ENCODE measurements at places on chromosomes 4 and X.

DNA sequence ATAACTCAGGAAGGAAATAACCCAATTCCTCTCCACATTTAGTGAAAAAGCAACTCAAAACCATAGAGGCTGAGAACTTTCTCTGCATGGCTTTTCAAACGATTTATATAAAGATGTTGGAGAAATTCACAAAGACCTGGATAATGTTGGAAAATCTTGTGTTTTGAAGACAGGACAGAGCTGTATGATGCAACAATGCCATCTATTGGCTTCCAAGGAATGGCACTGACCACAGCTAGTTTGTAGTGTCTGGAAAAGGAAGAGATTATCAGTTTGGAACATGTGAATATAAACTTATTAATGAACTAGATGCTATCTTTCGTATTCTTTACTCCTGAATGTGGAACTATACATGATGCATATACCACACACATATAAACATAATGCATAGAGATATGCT is 503.6 kb downstream of the IL1RAPL1 start:
- peak; percentile 0 for DNase-seq

- DNase-seq, result peak; percentile 66
Observed at GRCh38 chrX:119041175-119041574, 31.6 kb upstream of the CT47C1 start.

GRCh38 chr4:47913861-47914219 is 543 bp downstream of the NFXL1 start:
- no peak for DNase-seq

GRCh38 chr4:108058685-108059440 is 69.2 kb downstream of the HADH start:
- DNase-seq, result peak; percentile 73

- DNase-seq, result no peak
Observed at GRCh38 chr4:184536065-184536880, 61.9 kb upstream of the IRF2 start.

GRCh38 chr4:13171292-13172057 is 312.7 kb downstream of the RAB28 start:
- DNase-seq, result no peak

GRCh38 chr4:173426064-173426463 is 27.1 kb upstream of the SCRG1 start:
- DNase-seq, result no peak

- peak; percentile 80 for DNase-seq
Observed at GRCh38 chrX:10190367-10190766, 33.6 kb downstream of the CLCN4 start.

DNA sequence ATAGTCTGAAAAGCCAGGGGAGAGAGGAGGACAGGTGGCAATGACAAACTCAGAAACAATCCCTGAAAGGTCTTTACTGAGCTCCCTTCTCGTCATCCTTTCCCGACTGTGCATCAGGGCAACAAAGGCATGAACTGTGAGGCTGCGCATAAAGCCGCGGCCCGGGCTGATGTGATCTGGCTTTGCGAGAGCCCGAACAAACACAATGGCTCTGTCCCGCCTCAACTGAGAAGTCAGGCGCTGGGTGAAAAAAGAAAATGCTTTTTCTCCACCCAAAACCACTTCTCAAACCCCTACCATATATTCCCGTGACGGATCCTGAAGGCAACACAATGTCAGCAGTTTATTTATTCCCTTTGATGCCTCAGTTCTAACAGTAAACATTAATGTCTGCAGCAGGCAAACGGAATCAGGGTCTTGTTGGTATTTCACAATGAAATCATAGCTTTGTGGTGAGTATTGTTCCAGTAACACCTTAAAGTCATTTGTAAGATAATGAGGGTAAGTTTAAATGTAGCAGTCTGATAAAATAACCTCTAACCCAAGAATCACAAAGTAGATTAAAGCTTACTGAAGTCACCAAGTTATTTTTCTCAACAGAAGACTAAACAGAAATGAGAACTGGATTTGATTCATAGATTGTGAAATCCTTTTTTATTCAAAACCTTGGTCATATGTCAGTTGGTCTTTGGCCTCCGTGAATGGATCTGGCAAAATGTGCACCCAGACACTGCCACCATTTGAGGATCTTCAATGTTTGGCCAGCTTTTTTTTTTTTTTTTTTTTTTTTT is 67.4 kb downstream of the APBB2 start:
- peak; percentile 69 for DNase-seq

DNA sequence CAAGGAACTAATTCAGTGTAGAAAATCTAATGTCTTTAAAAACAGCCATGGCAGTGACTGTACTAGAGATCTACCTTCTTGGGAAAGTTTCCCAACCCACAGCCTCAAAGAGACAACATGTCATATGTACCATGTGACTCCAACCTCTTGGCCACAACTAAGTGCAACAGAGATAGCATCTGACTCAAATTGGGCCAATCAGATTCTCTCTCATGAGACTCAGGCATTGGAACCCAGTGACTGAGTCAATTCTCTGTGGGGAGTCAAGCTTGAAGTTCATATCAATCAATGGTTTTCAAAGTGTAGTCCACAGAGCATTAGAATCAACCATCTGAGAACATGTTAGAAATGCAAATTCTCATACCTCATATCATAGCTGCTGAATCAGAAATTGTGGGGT is 123.3 kb downstream of the MBNL3 start:
- DNase-seq, result no peak

Measured in AG10803 (cell line).